Psoas muscle (tissue), 8 donors: ENCODE measurements at places on chromosomes 3 and 15. TPM values are rescaled to one million over a fixed set of nuclear protein-coding genes. Genes with fewer than 3 reads are reported as not detected.

ZIC4 gene
- 0.46 TPM for total RNA-seq

TMEM207 gene
- total RNA-seq, result not detected

HESX1 gene
- 0.34 TPM for total RNA-seq

CPB1 gene
- 2.3 TPM for total RNA-seq

UBE3A gene
- 160 TPM for total RNA-seq

HCN4 gene
- total RNA-seq, result not detected

MED12L gene
- total RNA-seq, result 0.36 TPM

- no peak for DNase-seq
Measured at GRCh38 chr15:61888074-61888780, 172.0 kb downstream of the VPS13C start.

- no peak for DNase-seq
Measured at GRCh38 chr15:84944311-84944710, 37.3 kb upstream of the PDE8A start.

- DNase-seq, result no peak
Measured at GRCh38 chr3:137770835-137771399, 6.8 kb downstream of the SOX14 start.

DNA sequence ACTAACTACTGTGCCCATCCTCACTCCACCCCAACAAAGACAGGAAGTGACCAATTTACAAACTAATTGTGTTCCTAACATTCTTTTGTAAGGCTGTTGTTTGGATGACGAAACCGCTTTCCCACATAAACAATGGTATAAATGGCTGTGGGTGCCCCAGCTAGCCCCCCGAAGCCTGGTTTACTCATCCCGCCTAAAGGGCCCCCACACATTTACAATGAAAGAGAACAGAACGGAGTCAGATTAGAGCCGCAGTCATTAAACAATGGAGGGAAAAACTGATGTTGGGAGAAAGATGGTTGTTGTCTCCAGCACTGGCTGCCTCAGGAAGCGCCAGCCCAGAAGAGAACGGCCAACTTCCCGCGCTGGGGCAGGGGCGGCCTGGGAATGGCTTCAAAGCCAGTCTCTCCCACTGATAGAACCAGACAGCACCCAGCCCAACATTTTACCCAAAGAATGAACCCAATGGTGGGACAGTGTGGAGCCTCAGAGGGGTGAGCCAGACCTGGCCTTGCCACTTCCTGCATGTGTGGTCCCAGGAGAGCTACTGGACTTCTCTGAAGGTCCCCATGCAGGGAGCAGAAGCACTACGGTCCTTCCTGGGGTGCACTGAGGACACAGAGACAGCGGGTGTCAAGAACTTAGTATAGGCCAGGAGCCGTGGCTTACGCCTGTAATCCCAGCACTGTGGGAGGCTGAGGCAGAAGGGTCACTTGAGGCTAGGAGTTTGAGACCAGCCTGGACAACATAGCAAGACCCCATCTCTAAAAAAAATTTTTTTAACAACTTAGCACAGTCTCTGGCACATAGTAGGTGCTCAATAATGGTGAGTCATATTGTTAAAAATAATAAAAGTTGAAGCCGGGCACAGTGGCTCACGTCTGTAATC, 75.8 kb upstream of the GATA2 start:
- DNase-seq, result no peak

- no peak for DNase-seq
Measured at GRCh38 chr3:11120091-11120805, 34.0 kb upstream of the HRH1 start.

DNA sequence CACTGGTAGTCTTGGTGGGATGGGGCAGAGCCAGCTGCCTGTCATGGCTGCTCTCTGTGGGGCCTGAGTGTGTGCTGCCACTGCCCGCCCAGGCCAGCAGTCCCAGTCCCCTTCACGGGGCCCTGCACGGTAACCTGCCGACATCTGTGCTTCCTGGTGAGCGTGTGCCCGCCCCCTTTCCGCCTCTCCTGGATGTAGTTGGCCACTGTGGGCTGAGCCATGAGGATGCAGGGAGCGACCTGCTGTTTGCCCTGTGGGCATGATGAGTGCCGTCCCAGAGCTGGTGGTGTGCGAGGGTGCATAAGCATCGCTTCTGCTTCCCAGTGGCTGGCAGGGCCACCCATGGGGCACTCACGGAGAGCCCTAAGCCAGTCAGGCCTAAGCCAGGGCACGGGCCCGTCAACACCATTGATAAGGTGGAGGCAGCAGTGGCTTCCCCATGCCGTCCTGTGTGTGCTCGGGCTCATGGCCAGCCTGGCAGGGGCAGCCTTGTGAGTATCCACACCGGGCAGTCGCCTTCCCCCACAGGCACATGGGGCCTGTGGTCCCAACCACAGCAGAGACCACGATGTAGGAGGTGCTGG, 14.6 kb downstream of the PLXNA1 start:
- DNase-seq, result no peak

DNA sequence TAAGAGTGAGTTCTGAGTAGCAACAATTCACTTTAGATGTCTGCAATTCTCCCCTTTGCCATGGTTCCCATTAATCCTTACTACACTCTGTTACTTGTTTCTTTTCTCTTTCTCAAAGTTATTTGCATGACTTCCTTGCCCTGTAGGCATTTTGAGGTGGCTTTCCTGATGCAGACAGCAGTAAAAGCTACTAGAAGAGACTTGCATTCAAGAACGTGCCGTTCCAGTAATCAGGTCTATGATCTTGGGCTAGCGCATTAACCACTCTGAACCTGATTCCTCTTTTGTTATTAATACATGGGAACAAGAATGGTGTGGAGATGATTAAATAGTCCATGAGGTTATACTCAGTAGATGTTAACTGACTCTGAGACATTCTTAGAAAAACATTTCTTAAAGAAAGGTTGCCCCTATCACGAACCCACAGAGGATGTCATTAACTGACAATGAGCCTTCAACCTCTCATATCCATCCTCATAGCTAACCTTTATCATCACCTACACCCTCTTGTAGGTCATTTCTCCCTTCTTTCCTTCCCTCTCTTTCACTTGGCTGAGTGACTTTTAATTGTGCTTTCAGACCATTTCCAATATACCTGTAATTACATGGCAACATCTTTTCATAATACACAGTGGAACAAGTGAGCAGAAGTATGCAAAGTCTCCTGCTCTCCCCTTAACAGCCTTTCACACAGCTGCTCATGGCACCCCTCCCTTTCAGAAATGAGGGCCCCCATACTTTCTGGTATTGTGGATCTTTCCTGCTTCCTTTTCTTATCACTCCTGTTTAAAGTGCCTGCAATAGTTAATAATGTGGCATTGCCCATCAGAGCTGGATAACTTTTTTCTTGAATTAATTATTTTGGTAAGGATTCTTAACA, 175.9 kb downstream of the CHST2 start:
- no peak for DNase-seq

- DNase-seq, result no peak
Measured at GRCh38 chr3:66394753-66395249, 106.0 kb downstream of the LRIG1 start.

GRCh38 chr3:165194511-165195240, 1.5 kb downstream of the SLITRK3 start:
- DNase-seq, result no peak

DNA sequence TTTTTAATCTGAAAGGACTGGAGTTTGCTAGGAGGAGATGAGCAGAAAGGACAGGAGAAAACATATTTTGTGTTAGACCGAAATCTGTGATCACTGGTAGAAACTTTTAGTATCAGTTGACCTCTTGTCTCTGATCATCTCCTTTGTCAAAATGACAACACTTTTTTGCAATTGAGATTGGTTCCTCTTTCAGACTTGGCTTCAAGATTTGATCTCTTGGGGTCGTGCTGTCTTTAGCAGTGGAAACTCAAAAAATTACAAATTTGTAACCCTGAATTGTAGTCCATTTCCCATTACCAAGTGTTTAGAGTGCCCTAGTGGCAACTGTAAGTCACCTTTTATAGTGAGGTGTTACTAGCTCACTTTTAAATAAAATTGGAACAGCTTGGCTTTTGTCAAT, 107.4 kb downstream of the KLHL25 start:
- DNase-seq, result no peak

GRCh38 chr15:40340740-40341400, at the start of gene CCDC9B:
CCDC9B (minus strand) TSS chr15:40340939; CDS start chr15:40340819, 120 bp downstream.
- DNase-seq, result peak; percentile 97

- DNase-seq, result no peak
Measured at GRCh38 chr3:87261925-87262324, 14.5 kb downstream of the POU1F1 start.

- no peak for DNase-seq
Measured at GRCh38 chr15:84734794-84735479, 13.5 kb upstream of the ZNF592 start.

DNA sequence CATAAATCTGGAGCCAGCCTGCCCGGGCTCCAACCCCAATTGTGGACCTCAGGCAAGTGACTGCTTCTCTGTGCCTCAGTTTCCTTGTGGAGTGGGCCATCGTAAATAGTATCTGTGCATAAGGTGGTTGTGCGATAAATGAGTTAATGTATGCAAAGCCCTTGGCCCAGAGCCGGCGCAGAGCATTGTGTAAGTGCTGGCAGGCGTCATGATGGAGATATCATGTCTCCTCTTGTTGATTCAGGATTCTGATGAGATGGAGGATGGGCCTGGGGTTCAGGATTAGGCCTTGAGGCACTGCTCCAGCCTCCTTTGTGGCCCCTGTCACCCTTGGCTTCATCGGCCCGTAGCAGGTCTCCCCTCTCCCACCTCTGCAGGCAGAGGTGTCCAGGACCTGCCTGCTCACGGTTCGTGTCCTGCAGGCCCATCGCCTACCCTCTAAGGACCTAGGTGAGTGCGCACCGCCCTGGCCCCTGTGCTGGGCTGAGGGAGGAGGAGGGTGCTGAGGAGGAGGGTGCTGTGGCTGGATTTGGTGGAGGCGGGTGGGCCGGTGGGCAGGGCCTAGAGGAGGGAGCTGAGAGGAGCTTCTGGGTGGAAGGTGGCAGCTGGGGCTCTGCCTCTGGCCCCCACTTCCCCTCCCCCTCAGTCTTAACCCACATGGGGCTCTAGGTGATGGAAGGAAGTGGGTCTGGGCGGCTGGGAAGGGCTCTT, 1.3 kb downstream of the PLA2G4B start:
- DNase-seq, result no peak

GRCh38 chr3:43769885-43770425, 79.2 kb downstream of the ABHD5 start:
- peak; percentile 53 for DNase-seq

DNA sequence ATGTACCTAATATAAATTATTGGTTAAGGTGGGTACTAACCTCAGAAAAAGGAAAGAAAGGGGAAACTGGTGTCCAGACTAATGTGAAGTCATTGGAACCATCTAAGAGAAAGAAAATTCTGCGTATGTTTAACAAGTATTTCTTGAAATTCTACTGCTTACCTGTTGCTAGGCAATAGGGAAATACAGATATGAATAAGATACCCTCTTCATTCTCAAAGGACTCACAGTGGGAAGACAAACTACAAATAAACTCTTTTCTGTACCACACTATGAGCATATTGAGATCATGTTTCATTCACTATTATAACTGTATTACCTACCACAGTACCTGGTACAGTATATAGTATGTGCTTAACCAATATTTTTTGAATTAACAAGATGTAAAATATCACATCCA, 140.5 kb upstream of the MLF1 start:
- DNase-seq, result no peak
